Prostate gland (tissue), 2 donors: ENCODE measurements at places on chromosomes 7 and 10. TPM values are rescaled to one million over a fixed set of nuclear protein-coding genes. Genes with fewer than 3 reads are reported as not detected.
A peak's percentile ranks its signal among the peaks of the same experiment; 100 is the strongest.

Gene SLC26A3
- total RNA-seq, result 0.91 TPM

GRCh38 chr7:29296421-29296820 is 101.8 kb downstream of the CHN2 start:
- DNase-seq, result no peak
- H3K4me1 ChIP-seq, result no peaks in the 10 kb centered on the region
- no peak overlapping the region for H3K4me3 ChIP-seq
- no peak overlapping the region for H3K27ac ChIP-seq
- H3K27me3 ChIP-seq, result no peaks in the 10 kb centered on the region

GRCh38 chr7:146126767-146127509 is 10.3 kb downstream of the CNTNAP2 start:
- no peak for DNase-seq
- no peaks in the 10 kb centered on the region for H3K27me3 ChIP-seq
- H3K36me3 ChIP-seq, result no peaks in the 10 kb centered on the region

- DNase-seq, result no peak
- no peak overlapping the region for H3K4me3 ChIP-seq
- no peaks in the 10 kb centered on the region for H3K27me3 ChIP-seq
- H3K27ac ChIP-seq, result peak overlapping the region; percentile 51
Measured at GRCh38 chr10:86965986-86966654, 2.2 kb upstream of the ADIRF start.

GRCh38 chr7:45656431-45656830 is 82.3 kb downstream of the ADCY1 start:
- no peaks in the 10 kb centered on the region for H3K4me1 ChIP-seq
- no peaks in the 10 kb centered on the region for H3K27me3 ChIP-seq
- H3K36me3 ChIP-seq, result no peaks in the 10 kb centered on the region
- H3K4me3 ChIP-seq, result no peak overlapping the region
- no peak overlapping the region for H3K27ac ChIP-seq
